ENCODE measurements at places on chromosomes 16 and 17. TPM values are rescaled to one million over a fixed set of nuclear protein-coding genes. Genes with fewer than 3 reads are reported as not detected.

SLFN12L gene
- 1.3 TPM for total RNA-seq

DNA sequence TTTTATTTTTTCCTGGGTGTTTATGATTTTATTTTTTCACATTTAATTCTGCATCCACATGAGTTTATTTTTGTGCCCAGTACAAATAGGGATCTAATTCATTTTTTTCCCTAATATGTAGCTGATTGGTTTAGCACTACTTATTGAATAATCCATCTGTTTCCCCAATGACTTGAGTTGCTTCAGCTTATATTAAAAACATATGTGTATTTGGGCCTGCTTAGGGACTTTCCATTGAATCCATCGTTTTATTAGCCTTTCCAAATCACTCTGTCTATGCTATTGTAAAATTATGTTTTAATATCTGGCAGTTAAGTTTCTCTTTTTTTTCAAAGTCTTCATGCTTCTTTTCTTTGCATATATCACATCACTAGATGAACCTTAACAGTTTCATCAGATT is 42.2 kb downstream of the WWP2 start:
- DNase-seq, result no peak

DNA sequence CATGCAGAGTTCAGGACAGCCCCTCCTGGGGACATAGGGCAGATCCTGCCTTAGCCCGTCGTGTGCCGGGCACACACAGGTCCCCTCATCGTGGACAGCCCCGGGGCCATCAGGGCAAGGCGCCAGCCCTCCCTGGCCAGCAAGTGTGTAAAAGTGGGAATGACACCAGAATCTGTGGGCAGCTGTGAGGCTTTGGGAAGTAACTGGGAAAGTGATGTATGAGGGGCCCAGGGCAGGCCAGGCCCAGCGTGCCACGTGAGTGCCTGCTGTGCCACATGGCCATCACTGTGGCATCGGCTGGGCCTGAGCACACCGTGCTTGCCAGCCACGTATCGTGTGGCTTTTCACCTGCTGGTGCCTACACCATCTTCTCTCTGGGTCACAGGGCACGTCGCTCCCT is 26.6 kb downstream of the ACSF3 start:
- DNase-seq, result no peak

GRCh38 chr16:354971-355461 is 2.5 kb upstream of the AXIN1 start:
- no peak for DNase-seq

DNA sequence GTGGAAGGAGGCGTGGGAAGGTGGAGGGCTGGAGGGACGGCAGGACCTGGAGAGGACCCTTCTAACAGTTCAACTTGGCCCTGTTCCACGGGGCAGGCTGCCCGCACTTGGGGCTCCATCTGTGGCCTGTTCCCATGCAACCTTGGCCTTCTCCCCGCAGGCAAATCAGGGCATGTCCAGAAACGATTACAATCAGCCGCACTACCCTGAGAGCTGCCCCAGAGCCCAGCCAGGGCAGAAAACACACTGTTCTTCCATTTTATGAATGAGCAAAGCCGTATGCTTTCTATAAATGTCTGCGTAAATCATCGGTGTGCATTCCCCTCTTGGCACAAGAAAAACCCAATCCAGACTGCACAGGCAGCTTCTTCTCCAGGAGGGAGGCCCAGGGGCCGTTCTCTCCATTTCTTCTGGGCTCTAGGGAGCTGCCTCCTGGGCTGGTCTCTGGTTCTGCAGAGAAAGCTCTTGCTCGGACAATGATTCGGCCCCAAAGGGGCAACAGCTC is 228.7 kb downstream of the SOX9 start:
- DNase-seq, result no peak

DNA sequence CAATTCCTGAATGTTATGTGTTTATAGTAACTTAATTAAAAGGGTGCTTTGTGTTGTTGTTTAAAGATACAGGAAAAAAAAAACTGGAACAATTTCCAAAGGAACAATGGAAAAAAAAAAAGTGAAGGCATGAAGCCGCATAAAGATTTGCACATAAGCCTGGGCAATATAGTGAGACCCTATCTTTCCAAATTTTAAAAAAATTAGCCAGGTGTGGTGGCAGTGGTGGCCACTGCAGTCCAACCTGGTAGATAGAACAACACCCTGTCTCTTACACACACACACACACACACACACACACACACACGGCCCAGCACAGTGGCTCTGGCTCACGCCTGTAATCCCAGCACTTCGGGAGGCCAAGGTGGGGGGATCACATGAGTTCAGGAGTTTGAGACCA is 21.9 kb downstream of the GJC1 start:
- no peak for DNase-seq

Data from left colon (tissue), 2 donors.